ENCODE measurements at places on chromosomes 12 and 14.

- no peak for DNase-seq
These were observed 65.5 kb downstream of the LRP6 start for GRCh38 chr12:12201274-12201758.

- DNase-seq: no peak
These were observed 24.3 kb downstream of the ZFYVE21 start for GRCh38 chr14:103739793-103740501.

DNA sequence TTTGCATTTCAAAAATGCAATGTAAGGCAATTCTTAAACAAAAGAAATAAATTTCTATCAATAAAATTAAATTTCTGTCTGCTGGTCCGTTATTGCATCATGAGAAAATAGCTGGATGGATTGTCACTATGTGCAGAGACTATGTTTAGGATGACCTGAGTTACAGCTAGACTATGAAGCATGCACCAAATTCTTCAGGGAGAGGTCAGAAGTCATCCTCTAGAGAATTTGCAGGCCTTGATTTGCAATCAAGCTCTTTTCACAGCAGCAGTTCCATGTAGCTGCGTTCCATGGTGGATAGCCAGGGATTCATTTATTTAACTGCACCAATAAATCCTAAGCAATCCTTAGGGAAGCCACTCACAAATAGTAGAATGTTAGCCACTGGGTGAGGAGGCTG is 253.7 kb downstream of the MSRB3 start:
- no peak for DNase-seq

- DNase-seq: peak; percentile 45
These were observed 17.7 kb upstream of the C1S start for GRCh38 chr12:7042842-7043241.

- peak; percentile 27 for DNase-seq
These were observed 10.6 kb upstream of the PYGL start for GRCh38 chr14:50954811-50955372.

DNA sequence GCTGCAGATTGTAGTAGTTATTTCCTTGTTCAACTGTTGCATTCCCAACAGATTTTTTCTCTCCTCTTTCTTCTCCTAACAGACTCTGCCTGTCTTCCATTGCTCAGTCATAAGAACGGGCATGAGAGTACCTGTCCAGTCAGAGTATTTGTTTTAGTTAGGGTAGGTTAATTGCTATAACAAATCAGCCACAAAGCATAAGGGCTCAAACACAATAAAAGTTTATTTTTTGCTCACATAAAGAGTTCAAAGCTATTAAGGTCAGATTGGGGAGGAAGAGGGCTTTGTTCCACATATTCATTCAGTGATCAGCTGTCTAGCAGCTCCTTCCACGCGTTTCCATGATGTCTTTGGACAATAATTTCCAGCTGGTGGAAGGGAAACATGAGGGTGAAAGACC is 92.8 kb upstream of the PLXNC1 start:
- no peak for DNase-seq

GRCh38 chr12:112908548-112908947 is 1.8 kb downstream of the OAS1 start:
- DNase-seq: no peak

GRCh38 chr12:30144777-30145683 is 361.3 kb upstream of the TMTC1 start:
- DNase-seq: no peak

- no peak for DNase-seq
These were observed 106.0 kb downstream of the ITPR2 start for GRCh38 chr12:26726956-26727355.

DNA sequence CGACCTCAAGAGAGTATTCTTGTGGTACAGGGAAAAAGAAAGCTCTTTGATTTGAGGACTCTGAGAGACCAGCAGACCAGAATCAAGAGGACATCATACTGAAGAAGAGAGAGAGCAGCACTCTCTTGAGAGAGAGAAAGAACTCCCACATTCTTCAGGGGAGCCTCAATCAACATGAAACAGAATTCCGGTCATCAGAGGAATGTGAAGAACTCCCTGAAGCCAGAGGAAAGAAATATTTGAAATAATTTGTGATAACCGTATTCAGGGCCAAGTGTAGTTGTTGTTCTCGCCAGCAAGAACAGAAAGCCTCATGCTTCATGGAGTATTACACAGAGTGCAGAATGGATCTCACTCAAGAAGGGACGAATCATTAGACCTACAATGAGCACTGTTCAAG is 363.8 kb upstream of the TMEM132C start:
- DNase-seq: no peak

GRCh38 chr12:119325813-119326212 is 8.7 kb upstream of the CCDC60 start:
- no peak for DNase-seq

- no peak for DNase-seq
These were observed 45.6 kb downstream of the DDX11 start for GRCh38 chr12:31119192-31119802.

DNA sequence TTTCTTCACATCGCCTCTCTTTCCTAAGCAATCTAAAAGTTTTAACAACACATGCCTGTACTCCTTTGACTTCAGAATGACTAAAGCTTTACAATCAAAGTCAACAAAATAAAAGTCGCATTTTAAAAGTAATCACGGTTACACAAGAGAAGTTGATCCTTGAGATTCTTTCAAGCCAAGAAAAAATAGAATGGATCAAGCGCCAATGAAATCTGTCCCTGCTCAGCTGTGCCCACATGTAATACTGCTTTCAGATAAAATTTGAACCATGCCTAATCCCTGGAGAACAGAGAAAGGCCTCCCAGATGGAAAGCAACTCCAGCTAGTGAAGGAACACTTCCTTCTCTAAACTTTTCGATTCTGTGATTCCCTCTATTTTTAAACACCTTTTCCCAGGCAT is 113.1 kb downstream of the FBXL14 start:
- DNase-seq: no peak

DNA sequence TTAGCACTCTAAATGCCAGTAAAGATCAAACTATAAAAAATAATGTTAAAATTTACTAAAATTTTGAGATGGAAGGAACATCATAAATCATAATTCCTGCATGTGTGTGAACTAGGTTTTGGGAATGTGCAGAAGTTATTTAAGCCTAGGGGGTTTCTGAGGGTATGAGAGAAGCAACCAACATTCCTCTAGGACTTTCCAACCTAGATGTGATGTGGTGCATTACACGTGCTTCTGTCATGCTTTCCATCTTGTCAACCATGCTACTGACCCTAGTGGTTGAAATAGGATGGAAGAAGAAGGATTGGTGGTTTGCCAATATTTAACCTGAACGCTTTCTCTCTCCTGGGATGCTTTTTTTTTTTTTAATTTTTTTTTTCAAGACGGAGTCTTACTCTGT is 209.3 kb downstream of the AEBP2 start:
- DNase-seq: no peak

DNA sequence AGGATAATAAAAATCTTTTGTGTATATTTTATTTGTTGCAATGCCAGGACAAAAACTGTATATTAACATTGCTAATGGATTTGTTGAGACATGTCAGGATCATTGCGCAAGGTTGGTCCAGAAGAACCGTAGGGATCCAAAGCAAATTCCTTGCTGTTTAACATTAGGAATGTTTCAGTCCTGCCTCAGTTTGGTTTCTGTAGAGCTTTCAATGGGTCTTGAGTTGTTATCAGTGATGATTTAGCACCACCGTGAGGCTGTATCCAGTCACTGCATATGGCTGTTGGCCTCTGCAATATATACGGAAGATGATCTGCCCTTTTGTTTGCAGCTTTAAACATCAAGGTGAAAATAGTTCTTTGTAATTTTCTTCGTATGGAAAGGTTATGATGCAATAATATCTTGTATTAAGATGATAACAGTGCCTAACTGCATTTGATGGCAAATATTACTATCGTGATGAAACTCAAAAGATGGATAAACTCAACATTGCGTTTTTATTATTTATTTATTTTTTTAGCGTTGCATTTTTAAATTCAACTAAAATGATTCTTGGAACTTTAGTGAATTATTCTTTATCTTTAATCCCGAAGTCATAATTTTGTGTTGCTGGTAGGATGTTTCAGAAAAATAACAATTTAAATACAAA is 231.2 kb downstream of the AKAP6 start:
- DNase-seq: peak; percentile 40

DNA sequence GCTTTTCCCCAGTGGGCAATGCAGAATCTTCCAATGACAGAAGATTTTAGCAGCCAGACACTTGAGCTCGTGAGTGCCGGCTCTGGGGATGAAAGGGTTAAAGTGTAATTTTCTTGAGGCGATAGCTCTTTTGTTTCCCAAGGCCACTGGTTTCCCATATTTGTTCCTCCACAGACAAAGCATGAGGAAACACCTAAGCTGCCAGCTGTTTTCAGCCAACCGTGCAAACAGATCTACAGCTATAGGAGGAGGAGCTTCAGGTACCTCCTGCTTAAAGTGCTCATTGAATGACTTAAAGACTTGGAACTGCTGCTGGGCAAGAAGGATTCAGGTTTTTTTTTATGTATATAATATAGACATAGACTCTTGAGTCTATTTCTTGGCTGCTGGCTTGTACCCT is 1311.5 kb downstream of the TMEM121 start:
- DNase-seq: no peak

GRCh38 chr12:110742096-110742717 is 484 bp downstream of the PPP1CC start:
- DNase-seq: no peak

- peak; percentile 19 for DNase-seq
These were observed 1059.8 kb downstream of the TMEM121 start for GRCh38 chr14:106586098-106586704.

GRCh38 chr12:81231574-81232368 is 153.9 kb downstream of the ACSS3 start:
- DNase-seq: no peak

- DNase-seq: no peak
These were observed 70.8 kb downstream of the SRGAP1 start for GRCh38 chr12:63915105-63915800.

- DNase-seq: peak; percentile 54
These were observed 58.3 kb upstream of the RFLNA start for GRCh38 chr12:124236625-124237031.

- no peak for DNase-seq
These were observed 1.9 kb upstream of the CNPY2 start for GRCh38 chr12:56317675-56318074.

DNA sequence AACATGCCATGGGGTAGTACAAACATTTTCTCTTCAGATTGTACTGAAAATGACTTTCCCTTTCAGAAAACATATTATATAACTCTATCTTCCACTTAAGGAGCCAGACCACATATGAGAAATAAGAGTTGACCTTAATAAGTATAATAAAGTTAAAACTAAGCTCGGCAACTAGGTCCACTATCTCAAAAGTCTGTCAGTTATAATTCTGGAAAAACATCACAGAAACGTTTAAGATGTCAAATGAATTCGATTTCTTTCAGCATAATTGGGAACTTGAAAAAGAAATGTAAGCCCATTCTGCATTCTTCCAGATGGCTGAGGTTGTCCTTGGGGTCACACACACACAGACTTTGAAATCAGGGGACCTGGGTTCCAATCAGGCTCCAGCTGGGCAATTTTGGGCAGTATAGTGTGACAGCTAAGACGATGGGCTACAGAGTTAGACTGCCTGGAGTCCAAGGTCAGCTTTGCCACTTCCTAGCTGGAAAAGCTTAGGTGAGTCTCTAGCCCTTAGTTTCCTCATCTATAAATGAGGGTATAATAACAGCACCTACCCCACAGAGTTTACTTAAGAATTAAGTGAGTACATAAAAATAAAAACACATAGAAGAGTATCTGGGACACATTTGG is 75.6 kb downstream of the PPP2R5E start:
- no peak for DNase-seq

GRCh38 chr14:104353921-104354701 is 215.7 kb downstream of the KIF26A start:
- DNase-seq: no peak

- DNase-seq: no peak
These were observed 28.4 kb downstream of the DIP2B start for GRCh38 chr12:50533203-50533584.

DNA sequence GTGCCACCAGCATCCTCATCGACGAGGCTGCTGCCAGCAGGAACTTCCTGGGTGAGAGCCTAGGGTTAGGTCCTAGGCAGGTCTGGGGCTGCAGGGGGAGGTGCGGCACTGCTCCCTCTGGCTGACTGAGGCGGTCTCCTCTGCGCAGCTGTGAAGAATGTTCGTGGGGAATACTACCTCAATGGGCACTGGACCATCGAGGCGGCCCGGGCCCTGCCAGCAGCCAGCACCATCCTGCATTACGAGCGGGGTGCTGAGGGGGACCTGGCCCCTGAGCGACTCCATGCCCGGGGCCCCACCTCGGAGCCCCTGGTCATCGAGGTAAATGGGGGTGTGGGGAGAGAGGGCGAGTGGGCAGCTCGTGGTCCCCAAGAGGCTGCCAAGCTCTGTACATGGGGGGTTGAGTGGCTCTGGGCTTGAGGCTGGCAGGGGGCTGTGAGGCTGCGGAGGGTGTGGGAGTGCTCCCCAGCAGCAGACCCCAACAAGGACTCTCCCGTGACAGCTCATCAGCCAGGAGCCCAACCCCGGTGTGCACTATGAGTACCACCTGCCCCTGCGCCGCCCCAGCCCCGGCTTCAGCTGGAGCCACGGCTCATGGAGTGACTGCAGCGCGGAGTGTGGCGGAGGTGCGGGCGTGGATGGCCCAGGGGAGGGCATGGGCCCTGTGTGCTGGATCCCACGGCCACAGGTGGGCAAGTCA is 14.4 kb downstream of the PAPLN start:
- DNase-seq: no peak

DNA sequence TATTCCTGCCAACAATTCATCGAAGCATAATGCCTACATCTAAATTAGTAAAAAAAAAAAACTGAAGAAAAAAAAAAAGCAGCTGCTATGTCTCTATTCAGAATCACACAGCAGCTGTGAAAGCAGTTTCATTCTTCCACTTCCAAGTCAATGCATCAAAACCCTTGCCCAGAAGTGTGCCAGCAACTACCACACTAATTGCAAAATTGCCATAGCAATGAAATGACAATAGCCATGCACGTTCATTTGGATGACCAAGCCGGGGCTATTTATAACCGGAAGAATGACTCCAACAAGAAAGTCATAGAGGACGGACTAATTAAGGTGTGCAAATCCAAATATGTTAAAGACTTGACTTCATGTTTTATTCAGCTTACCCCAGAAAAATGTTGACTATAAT is 42.5 kb downstream of the SLC2A13 start:
- no peak for DNase-seq

GRCh38 chr14:95322651-95323050 is 2.9 kb upstream of the CLMN start:
- DNase-seq: no peak

- no peak for DNase-seq
These were observed 201.6 kb upstream of the TMEM260 start for GRCh38 chr14:56378046-56378445.

GRCh38 chr14:21191809-21192446 is 36.1 kb upstream of the OR5AU1 start:
- DNase-seq: peak; percentile 58

DNA sequence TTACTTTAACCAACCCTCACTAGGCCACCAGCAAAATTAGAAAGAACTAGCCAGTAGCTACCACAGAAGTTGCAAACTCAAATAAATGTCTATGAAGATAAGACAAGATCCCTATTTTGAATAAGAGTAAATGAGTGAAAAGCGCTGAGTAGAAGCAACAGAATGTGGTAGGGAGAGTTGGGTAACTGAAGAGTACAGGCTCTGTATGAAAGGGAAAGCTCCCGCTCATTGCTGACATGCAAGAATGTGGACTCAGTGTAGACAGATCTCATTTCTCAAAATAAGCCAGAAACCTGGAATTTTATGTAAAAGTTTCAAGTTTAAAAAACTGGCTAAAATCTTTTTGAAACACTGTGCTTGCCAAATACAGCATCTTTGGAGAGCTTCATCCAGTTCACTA is 63.9 kb downstream of the NAV3 start:
- DNase-seq: no peak
